ENCODE measurements at places on chromosomes 5 and 9. TPM values are rescaled to one million over a fixed set of nuclear protein-coding genes. Genes with fewer than 3 reads are reported as not detected.
A peak's percentile ranks its signal among the peaks of the same experiment; 100 is the strongest.

GRCh38 chr9:69093471-69094103 lies 58.0 kb downstream of the FXN start:
- DNase-seq = no peak

The KIF4B gene
- total RNA-seq = 0.79 TPM

- DNase-seq = no peak
These were observed 38.5 kb downstream of the ICE1 start for GRCh38 chr5:5461012-5461411.

The NEUROG1 gene
- total RNA-seq = not detected

The CARD6 gene
- 8.9 TPM for total RNA-seq

DNA sequence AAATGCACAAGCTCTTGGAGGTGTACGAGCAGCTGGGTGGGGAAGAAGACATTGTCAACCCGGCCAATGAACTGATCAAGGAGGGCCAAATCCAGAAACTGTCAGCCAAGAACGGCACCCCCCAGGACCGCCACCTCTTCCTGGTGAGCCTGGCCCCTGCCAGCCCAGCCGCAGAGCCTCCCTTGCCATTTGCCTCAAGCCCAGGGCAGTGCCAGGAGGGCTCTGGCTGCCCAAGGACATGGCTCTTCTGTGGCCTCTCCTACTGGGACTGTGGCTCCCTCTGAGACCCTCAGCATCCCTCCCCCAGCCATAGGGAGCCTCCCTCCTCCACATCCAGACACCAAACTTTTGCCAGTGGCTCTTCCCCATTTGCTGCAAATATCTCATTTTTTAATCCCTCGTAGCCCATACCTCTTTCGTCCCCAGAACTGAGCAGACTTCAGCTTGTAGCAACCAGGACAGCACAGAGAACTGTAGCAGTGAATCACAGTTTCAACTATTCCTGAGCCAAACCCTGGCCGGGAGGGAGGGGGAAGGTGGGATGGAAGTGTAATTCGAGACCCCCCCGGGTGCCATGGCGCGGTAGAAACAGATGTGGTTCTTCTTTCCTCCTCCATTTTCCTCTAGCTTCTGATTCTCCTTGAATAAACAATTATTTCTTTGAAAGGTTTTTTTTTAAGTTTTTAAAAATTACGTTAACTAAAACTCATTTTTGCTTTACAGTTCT lies 44.5 kb upstream of the SUSD3 start:
- no peak for DNase-seq

DNA sequence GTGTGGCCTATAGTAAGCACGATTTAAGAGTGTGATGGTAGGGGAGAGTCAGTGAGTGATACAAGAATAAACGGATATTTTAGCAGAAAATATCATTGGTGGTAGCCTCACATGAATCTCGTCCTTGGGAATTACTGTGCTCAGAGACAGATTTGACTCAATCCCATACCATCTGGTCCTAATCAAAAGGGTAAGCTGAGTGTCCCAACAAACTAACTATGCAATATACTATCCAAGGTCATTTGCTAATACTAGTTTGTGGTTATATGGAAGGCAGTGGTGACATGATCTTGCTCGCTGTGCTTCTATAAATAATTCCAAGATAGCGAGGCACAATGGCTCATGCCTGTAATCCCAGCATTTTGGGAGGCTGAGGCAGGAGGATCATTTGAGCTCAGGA lies 103.2 kb downstream of the TRPM6 start:
- DNase-seq = no peak

- no peak for DNase-seq
These were observed 237.5 kb downstream of the CHSY3 start for GRCh38 chr5:130141659-130142320.

The GFRA3 gene
- 0.83 TPM for total RNA-seq

The CD72 gene
- total RNA-seq = not detected

DNA sequence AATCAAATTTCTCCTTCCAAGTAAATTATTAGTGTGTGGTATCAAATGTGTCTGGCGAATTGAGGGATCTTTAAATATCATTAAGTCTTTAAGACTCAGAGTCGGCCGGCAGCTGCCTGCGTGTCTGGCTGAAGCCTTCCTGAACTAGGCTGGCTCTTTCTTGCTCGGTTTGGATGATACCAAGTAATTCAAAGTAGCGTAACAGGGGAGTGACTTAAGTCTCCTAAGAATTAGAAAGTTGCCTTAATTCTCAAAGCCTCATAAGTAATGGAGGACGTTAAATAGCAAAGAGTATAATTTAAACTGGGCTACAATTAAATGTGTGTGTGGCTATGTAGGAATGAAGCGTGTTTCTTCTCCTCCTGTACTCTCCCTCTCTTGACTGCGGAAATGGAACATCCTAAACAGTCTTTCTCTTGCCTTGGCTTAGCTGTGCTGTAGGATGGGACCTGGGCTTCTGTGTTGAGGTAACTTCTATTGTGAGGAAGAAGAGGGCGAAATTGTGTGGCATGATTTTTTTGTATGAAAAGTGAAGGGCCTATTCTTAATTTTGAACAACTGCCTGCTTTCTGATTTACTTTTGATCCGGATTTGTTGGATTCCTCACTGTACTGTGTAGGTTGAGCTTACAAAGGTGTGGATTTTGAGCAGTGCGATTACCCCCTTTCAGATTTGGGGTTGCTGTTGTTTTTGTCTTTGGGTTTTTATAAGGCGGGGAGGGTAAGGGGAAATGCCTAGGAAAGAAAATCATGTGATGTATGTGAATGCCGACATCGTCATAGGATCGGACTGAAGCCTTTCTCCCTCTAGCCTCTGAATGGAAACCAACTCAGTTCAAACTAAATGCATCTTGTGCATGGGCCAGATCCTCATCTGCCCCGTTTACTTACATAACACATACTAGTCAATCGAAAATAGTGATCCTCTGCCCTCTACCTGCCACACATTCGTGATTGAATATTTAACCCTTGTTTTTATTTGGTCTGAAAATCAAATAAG lies 29.9 kb downstream of the CPEB4 start:
- peak; percentile 77 for DNase-seq

GRCh38 chr5:1110307-1111240 lies 1.3 kb downstream of the SLC12A7 start:
- DNase-seq = no peak

- no peak for DNase-seq
These were observed 2.1 kb downstream of the MGAT4B start for GRCh38 chr5:179804555-179804947.

DNA sequence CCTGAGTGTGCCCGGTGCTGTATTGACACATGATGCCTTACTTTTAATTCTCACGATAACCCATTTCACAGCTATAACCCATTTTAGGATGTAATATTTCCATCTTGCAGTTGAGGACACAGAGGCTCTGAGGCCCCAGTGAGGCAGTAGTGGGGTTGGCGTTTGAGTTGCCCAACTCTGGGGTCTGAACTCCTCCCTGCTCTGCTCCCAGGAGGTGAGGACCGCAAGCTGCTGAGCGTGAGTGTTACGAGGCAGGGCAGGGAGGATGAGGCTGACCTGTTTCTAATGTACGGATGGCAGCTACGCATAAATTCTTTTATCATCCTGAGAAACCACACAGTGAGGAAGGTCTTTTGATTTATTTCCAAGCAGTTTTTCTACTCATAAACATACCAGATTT lies 11.4 kb downstream of the LRRC8A start:
- no peak for DNase-seq

DNA sequence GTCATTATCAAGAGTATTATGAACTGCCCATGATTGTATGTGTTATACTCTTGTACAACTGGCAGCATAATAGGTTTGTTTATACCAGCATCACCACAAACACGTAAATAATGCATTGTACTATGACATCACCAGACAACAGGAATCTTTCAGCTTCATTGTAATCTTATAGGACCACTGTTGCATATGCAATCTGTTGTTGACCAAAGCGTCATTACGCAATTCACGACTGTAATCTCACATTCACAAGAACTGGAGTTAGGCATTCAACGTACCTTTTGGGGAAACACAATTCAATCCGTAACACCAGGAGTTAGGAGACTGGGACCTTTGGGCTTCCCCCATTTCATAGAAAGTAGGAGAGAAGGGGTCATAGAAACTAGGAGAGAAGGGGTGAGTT lies 20.4 kb upstream of the ARSI start:
- DNase-seq = no peak

- no peak for DNase-seq
These were observed 22.0 kb downstream of the ABCA1 start for GRCh38 chr9:104905931-104906330.
